Activated T-cell treated with anti-CD3 and anti-CD28 coated beads, Interleukin-2, amount 50 U/mL, for 48 hours (primary cell): ENCODE measurements at places on chromosomes 11 and 22.

DNA sequence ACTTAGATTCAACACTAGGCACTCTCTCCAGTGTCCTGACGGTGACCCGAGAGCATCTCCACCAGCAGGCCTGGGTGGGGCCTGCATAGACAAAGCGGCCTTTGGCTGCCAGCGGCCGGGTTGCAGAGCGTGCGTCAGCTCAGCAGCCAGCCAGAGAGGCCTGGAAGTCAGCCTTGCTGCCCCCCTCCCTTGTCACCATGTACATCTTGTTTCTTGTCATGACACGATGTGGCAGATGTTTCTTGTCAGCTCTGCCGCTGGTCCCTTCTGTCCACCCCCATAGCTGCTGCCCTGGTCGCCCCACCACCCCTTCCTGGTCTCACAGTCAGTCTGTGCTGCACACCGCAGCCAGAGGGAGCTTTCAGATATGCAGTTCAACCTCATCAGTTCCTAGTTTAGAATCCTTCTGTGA, 33.1 kb upstream of the CBX7 start:
- no peak for DNase-seq

- DNase-seq, result peak; percentile 80
These were observed 14.7 kb upstream of the MFRP start for GRCh38 chr11:119361056-119361787.

- no peak for DNase-seq
These were observed 29.2 kb upstream of the KCNA4 start for GRCh38 chr11:30045921-30046577.

GRCh38 chr11:64340671-64341335, 799 bp downstream of the CCDC88B start:
- peak; percentile 91 for DNase-seq

DNA sequence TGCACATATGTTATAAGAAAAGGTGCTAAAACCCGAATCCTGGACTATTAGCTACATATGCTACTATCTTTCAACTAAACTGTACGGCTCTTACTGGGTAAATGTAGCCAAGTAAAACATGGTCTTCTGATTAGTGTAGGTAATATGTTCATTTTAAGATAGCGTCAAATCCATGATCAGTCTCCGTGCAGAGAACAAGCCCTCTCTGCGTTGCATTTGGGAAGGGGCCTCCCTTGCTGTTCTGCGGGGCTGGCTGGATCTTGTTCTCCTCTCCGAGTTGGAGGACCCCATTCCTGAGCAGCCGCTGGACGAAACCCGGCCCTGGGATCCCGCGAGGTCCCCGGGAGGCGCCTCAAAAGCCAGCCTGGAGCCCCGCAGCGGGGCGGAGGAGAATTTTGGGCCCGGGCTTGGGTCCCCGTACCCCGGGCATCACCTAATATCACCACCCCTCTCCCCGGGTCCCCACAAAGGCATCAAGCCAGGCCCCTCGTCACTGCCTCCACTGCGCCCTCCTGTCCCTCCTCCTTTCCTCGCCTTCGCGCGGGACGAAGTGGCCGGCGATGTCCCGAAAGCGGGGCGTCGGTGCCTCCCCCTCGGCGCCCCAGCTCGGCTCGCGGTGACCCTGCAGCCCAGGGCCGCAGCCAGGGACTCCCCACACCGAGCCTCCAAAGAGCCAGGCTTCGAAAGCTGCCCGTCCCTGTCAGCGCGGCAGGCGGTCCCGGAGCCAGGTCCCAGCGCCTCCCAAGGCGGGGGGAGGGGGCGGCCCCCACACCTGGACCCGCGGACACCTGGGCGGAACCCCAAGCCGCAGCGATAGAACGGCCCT, 54.5 kb upstream of the FBXO3 start:
- no peak for DNase-seq

- DNase-seq, result no peak
These were observed 17.5 kb downstream of the CHID1 start for GRCh38 chr11:893008-893654.

DNA sequence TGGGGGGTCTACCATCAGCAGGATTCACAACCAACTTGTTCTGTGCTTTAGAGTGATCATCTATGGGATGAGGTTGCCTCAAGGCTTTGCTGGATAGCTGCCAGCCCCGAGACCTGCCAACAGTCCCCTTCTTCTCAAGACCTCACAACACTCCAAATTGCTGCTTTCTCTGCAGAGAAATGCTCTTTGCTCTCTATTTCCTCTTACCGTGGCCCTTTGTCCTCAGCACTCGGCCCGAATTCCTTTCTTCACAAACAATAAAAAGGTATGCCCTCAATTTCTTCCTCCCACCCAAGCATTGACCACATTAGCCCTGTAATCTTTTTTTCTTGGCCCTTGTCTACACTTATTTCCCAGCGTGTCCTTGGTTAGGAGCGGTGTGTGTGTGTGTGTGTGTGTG, 147.4 kb upstream of the SNX19 start:
- no peak for DNase-seq

DNA sequence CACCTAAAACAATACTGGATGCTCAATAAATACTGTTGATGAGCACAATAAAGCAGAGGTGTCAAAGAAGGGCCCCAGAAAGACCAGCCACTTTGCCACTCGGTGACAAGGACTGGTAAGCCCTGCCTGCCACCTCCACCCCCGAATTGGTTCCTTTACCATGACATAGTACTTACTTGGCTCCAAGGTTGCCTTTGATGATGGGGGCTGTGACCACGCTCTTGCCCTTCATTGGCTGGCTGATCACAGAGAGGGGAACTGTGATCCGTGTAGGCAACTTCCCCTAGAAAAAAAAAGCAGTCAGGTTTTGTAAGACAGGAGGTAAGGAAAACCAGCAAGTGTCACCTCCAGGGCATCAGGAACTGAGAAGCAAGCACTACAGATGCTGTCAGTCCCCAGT, 29.7 kb downstream of the NFRKB start:
- DNase-seq, result no peak

DNA sequence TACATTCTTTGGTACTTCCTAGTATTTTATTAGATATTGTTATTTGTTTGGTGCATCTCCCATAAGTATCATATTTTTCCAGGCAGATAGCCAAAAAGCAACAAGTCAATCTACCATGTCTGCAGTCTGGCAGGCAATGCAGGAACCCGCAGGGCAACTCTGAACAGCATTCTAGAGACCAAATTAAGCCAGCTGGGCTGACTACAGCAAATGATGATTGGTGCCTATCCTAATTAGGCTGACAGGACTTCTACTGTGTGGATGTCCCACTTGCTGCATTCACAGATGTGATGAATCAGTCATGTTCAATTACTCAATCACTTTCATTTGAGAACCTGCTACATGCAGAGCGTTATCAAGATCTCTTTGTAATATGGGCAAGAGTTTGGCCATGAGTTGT, 40.3 kb upstream of the AMOTL1 start:
- no peak for DNase-seq

DNA sequence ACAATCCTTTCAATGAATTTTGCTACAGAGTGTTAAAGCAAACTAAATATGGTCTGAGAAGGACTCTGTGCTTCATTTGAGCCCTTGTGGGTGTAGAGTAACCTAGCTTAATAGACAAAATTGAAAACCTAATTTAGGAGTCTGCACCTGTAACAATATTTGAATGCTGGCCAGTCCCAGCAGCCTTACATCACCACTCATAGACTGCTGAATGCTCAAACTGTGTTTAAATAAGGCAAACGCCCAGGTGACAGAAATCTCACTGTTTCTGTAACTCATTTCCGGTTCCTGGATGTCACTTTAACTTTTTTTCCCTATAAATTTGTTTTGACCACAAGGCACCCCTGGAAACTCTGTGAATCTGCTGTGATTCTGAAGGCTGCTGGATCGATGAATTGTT, 45.5 kb upstream of the GLYATL1B start:
- no peak for DNase-seq
